NCI-H1417 treated with DMSO at 0.1 percent for 48 hours (cell line): ENCODE measurements at places on chromosomes 4 and X.

- no peak for DNase-seq
Observed at GRCh38 chr4:114108869-114109268, 129.4 kb upstream of the ARSJ start.

GRCh38 chrX:36583674-36584073 is 424.5 kb upstream of the FAM47C start:
- no peak for DNase-seq

DNA sequence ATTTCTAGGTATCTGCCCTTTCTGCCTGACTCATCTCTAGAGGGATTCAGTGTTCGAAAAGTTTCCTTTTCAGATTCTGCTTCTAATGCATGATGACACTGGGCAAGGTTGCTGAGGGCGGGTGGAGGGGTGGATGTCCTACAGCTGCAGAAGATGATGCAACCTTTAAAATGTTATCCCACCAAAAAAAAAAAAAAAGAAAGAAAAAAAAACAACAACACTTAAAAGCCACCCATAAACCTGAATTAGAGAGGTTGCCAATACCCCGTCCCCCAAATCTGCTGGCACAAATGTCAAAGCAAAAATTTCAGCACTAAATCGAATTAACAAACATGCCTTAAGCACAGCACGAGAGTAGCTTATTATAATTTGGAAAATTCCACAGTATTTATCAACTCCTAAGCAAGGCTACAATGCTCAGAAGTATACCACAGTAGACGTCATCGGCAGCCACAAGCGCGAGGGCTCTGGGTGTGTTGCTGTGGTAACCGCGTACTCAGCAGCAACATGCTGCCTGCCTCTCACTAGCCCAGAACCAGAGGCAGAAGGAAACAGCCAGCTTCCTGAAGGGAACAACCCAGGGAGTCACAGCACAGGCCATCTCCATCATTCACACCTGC is 167.5 kb upstream of the MAP3K15 start:
- DNase-seq, result no peak

- DNase-seq, result no peak
Observed at GRCh38 chr4:36133658-36134057, 110.7 kb downstream of the ARAP2 start.

GRCh38 chr4:1459081-1459721 is 53.0 kb upstream of the NKX1-1 start:
- DNase-seq, result no peak

- no peak for DNase-seq
Observed at GRCh38 chr4:54473077-54473545, 184.6 kb upstream of the KIT start.

GRCh38 chr4:153342751-153343552 is 1.5 kb upstream of the MND1 start:
- no peak for DNase-seq

GRCh38 chrX:8273451-8273895 is 102.4 kb upstream of the VCX2 start:
- no peak for DNase-seq

GRCh38 chrX:46649421-46650260 is 76.1 kb downstream of the CHST7 start:
- DNase-seq, result peak; percentile 17

DNA sequence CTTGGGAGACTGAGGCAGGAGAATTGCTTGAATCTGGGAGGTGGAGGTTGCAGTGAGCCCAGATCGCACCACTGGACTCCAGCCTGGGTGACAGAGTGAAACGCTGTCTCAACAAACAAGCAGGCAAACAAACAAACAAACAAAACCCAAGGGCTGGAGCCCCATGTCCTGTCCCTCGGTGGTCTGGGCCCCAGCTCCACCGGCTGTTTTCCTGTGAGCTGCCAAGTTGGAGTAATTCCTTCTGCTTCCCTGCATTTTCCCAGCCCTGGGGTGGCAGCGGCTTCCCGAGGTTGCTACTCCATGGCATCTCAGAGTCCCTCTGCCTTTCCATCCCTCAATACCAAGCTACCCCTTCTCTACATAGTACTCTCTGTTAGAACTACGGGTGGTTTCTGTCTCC is 43.2 kb downstream of the RGS12 start:
- no peak for DNase-seq

GRCh38 chr4:90061881-90062280 is 65.3 kb upstream of the CCSER1 start:
- DNase-seq, result no peak

GRCh38 chr4:24831637-24832036 is 36.3 kb downstream of the SOD3 start:
- no peak for DNase-seq

DNA sequence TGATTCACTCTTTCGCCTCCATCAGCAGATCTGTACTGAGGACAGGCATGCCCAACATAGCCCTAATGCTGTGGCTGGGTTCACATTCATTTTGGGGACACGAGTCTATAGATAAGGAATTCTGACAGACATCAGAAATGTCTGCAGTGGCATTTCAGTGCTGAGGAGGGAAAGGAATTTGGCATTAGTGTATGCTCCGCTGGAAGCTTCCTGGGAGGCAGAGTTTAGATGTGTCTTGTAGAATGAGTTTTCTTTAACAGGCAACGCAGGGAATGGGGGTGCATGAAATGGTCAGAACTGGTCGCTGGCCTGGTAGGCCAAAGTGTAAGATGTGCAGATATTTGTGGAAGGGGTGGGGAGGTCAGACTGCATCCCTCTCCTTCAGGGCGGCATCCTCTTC is 43.5 kb upstream of the ZNF518B start:
- no peak for DNase-seq

DNA sequence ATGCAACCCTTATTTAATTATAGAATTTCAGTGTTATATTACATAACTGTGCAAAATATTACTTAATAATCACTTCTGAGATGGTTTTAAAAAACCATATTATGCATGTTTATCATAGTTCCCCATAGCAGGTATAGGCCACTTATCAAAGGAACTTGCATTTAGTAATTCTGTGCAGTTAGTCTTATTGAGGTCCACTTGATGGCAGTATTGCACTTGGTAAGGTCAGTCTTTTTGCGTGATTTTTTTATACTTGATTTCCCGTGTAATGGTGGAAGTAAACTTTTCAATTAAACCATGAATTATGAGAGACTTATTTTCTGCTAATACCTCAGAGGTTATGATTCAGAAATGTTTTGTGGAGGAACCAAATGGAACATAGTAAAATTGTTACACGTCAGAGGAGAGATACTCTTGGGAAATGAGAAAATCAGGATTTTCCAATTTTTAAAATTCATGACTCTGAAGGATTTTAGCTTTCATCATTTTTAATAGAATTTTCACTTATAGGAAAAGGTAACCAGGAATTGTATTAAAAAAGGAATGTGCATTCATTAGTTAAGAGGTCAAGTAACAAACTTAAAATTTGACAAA is 230.0 kb downstream of the CCSER1 start:
- DNase-seq, result no peak

DNA sequence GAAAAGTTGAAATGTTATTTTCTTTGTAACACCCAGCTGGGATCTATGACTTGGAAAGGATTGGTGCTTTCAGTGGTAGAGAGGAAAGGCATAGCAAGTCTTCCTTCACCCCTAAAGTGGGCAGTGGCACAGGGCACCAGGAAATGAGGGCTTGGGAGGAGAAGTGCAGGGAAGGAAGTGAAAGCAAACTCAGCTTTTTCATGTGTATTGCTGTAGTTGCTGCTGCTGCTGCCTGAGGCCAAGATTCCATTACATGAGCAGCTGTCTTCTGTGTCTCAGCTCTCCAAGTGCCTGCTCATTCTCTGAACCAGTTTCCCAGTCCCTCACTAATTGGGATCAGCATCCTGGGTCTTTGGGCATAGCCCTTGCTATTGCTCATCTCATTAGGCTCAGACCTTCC is 2.6 kb downstream of the HCCS start:
- no peak for DNase-seq

DNA sequence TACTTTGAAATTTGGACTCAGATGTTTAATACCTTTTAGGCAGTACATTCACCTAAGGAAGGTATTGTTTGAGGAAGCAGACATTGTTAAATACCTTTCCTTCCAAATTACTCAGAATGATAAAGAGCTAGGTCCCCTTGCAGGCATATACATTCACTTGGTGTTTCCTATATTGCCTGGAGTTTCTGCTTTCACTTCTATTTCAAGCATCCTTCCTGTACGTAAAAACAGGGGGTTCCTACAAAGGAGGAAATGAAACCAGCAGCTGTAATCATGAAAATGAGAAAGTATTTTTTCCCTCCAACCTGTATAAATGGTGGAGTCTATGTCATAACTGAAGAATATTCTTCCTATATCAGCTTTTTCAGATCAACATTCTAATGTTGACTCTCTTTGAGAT is 90.4 kb upstream of the RASGEF1B start:
- DNase-seq, result no peak

DNA sequence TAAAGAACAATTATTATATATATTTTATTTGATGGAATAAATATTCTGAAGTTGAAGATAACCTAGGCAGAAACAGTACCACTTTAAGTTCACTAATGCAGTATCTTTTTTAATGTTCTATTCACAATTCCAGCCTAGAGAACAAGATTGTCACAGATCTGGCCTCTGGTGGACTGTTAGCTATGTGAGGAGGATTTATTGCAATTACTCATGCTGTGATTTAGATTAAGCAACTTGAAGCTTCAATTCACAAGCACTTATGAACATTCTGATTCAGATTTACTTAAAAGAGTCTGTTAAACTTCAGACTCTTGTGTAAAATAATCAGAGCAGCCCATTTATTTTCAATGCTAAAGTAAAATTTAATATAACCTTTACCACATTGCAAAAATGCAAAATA is 1489.8 kb downstream of the STIM2 start:
- no peak for DNase-seq

DNA sequence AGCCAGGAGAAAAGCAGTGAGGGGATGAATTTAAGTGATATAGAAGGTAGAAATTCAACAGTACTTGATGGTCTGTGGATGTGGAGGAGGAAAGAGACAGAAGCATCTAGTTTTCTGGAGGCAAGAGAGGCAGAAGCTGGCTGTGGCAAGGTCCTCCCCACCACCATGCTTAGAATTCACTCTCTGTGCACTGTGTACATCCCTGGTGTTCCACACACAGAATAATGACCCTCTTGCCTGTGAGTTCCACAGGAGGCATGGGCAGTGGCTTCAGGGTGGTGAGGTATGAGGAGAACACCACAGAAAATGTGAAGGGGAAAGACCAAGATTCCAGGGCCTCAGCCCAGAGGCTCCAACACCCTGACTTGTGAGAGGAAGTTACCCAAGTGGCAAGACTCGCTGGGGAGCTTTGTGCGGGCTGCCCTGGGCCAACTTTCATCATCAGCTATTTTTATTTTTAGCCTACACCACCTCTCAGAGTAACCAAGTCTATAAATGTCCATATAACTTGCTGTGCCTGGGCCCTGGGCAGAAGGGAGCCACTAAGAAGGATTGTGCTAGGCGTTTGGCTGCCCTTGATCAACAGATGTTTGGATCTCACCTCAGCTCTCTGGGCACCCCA is 7.8 kb upstream of the INTS6L start:
- DNase-seq, result no peak

DNA sequence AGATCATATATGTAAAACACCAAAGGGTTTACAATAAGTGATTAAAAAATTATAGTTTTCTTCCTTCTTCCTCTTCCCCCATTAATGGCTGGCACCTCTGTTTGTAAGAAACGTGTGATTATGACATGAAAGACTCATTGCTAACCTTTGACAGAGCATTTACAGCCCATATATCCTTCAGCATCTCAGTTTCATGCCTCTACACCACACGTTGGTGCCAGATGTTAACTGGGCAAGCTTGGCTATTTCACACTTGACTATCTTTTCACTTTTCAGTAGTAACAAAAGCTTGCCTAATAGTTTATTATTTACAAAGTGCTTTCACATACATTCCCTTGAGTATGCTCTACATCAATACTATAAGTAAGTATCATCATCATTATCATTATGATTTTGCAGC is 65.3 kb upstream of the C1QTNF7 start:
- no peak for DNase-seq
